ENCODE measurements at places on chromosomes 7 and 10.
A peak's percentile ranks its signal among the peaks of the same experiment; 100 is the strongest.

GRCh38 chr10:43930243-43930642 is 281.6 kb upstream of the ZNF32 start:
- DNase-seq = no peak

- DNase-seq = no peak
These were observed 85.8 kb downstream of the HIF1AN start for GRCh38 chr10:100621360-100622205.

DNA sequence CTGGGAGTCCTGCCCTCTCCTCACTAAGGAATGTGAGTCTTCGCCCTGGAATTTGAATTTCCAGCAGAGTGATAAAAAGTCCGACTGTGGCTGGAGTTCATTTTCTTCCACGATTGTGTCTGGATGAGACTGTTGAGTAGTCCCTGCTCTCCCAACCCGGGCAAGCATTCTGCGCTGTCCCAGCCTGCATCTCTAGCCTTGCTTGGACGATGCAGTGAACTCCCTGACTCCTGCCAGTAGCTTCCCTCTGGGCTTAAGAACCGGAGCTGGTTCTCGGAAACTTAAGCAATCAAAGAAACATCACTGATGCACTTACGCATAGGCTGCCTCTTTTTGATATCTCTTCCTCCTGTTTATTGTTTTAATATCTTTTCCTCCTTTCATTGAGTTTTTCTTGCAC is 116.0 kb upstream of the FZD8 start:
- no peak for DNase-seq

DNA sequence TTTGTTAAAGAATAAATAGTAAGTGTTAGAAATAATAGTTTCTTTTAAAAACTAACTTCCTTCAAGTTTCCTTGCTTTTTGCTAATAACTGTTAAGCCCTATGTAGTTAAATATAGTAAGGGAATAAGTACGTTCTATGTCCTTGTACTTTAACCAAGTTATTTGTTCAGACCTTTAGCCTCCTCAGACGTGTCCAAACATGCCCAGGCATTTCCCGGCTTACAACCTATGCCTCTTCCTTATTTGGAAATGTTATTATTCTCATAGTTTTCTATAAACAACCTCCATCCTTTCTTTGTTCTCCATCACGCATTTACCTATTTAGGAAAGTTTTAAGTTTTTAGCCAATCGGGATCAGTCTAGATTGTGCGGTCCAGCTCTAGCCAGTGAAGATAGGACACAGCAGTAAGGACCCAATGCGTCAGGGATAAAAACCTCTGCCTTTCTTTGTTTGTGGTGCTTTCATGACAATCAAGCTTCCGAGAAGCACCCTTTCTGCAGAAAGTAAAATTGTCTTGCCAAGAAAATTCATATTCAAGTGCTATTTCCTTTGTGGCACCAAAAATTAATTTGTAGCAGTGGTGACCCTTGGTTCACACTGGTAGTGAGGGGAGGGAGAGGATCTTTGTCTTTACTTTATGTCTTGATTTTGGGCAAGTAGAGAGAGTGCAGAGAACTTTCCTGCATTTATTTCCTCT is 851.3 kb upstream of the POM121L12 start:
- DNase-seq = no peak

- no peak for DNase-seq
These were observed 10.7 kb downstream of the SUV39H2 start for GRCh38 chr10:14889318-14889717.

DNA sequence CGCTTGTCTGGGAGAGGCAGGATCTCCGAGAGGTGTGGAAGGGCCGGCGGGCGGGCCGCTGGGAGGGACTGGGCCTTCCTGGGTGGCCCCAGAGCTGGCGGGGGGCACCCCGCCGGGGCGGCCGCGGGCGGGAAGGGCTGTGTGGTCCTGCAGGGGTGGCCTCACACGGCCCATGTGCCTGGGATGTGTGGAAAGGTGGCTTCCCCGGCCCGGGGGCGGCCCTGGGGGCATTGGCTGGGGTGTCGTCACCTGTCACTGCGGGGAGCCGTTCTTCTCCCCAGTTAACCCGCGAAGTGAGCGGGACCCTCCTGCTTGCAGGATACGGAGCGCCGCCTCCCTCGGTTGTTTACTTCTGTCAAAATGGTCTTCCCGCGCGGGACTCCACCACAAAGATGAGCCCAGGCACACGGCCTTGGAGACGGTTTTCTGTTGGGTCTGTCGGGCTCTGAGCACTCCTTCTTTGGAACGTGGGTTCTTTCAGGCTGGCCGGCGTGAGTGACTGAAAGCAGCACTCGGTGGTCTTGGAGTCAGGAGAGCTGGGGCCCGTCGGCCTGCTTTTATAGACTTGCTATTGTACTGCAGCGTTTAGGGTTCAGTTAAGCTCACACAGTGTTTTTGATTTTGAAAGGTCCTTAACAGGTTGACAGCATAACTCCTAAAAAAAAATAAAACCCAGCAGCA is 700 bp downstream of the SMC3 start:
- peak; percentile 45 for DNase-seq

GRCh38 chr7:158758586-158759244 is 54.1 kb upstream of the NCAPG2 start:
- DNase-seq = no peak

- no peak for DNase-seq
These were observed 12.7 kb upstream of the DOCK1 start for GRCh38 chr10:126892226-126893175.

- no peak for DNase-seq
These were observed 39.4 kb downstream of the CTBP2 start for GRCh38 chr10:125121003-125121402.

- DNase-seq = no peak
These were observed 258.9 kb downstream of the KCNMA1 start for GRCh38 chr10:77378366-77379349.

DNA sequence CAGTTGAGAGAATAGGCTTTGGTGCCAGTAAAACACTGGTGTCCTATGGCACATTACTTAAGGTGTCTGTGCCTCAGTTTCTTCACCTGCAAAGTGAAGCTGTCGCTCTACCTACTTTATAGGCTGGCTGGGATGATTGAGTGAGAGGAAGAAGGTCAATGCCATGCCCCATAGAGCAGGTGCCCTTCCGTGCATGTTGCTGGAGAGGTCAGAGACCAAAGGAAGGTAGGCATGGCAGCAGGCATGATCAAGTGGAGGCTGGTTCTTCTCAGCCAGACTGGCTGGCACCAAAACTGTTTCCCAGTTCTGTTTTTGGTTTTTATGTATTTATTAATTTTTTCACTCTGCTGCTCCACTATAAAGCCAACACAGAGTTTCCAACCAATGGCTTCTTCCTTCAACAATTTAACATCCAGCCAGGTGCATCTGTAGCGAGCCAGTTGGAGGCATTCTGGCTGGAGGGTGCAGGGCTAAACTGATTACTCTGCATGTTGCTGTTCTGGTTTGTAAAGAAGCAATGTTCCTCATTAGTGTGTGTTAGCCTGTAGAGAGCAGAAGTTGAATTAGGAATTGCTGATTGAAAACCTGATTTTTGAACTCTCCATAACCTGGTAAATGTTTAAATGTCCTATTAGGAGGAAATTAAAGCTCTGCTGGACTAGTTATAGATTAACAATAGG is 144.3 kb upstream of the TNS3 start:
- DNase-seq = no peak

GRCh38 chr10:111548084-111548726 is 471.4 kb downstream of the ADRA2A start:
- no peak for DNase-seq
